Dermis blood vessel endothelial cell (primary cell): ENCODE measurements at places on chromosomes 3 and 15. TPM values are rescaled to one million over a fixed set of nuclear protein-coding genes. Genes with fewer than 3 reads are reported as not detected.

GABRB3 gene
- 0.28 and 0.34 TPM in 2 replicates for total RNA-seq

CP gene
- total RNA-seq: 0.70 and 1.0 TPM in 2 replicates

GAP43 gene
- total RNA-seq: not detected in 2 replicates

CDC25A gene
- 15.1 and 21.6 TPM in 2 replicates for total RNA-seq

DNA sequence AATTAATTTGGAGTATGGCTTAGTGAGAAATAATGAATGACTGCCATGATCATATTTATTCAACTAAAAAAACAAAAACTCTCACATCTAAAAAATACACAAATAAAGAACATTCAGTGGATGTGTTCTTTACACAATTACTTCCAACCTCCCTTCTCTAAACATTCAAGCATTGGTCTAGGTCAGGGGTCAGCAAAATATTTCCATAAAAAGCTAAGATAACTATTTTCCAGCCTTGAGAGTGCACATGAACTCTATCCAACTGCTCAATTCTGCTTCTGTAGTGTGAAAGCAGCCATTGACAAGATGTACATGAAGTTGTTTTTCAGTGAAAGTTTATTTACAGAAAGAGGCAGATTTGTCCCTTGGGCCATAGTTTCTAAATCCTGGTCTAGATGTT, 406.3 kb downstream of the MAGI1 start:
- DNase-seq: no peak

GRCh38 chr3:13106308-13107001, 33.2 kb upstream of the IQSEC1 start:
- DNase-seq: no peak

DNA sequence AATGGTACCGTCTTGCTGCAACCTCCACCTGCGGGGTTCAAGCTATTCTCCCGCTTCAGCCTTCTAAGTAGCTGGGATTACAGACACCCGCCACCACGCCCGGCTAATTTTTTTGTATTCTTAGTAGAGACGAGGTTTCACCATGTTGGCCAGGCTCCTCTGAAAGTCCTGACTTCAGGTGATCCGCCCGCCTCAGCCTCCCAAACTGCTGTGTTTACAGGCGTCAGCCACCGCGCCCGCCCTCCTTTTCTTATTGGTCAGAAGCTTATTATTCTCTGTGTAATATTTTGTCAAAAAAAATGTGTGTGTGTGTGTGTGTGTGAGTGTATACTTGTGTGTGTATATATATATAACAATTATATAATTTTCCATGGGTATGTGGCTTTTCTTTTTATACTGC, 425.6 kb downstream of the CADM2 start:
- no peak for DNase-seq
